ENCODE measurements at places on chromosomes 7 and 10.
A peak's percentile ranks its signal among the peaks of the same experiment; 100 is the strongest.

DNA sequence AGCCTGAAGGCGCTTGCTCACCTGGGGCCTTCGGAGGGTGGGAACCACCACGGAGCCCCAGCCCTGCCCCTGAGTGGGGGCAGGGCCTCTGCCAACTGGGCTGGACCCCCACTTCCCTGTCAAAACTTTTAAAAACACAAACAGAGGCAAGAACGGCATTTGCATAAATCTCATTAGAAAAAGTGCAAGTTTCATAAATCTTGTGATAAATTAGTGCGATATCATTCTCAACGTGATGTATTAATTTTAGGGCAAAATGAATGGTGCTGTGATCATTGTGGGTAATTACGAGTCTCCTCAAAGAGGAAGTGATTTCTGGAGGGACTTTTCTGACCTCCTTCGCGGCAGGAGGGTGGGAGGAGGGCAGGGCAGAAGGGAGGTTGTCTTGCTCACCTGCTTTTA is 98.3 kb downstream of the CDH23 start:
- no peak for DNase-seq

GRCh38 chr7:121259826-121260225 is 69.0 kb upstream of the WNT16 start:
- DNase-seq: no peak

- DNase-seq: peak; percentile 51
These were observed 31.9 kb upstream of the AGBL3 start for GRCh38 chr7:134954197-134955082.

- DNase-seq: peak; percentile 52
These were observed at the start of gene WDR37 for GRCh38 chr10:1056326-1057105. Gene WDR37 (plus strand): TSS chr10:1056385. CDS start chr10:1072156, 15,771 bp downstream.

DNA sequence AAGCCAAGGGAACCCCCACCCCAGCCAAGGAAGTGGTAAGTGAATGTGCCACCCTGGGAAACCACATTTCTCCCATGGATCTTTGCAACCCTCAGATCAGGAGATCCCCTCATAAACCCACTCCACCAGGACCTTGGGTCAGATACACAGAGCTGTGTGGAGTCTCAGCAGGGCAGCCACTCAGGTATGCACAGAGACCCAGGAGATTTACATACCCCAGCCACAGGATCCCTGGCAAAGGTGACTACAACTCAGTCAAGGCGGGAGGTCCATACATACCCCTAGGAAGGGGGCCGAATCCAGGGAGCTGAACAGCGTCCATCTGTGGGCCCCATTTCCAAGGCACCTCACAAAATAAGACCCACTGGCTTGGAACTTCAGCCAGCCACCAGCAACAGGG is 293.4 kb downstream of the CTNNA3 start:
- no peak for DNase-seq

DNA sequence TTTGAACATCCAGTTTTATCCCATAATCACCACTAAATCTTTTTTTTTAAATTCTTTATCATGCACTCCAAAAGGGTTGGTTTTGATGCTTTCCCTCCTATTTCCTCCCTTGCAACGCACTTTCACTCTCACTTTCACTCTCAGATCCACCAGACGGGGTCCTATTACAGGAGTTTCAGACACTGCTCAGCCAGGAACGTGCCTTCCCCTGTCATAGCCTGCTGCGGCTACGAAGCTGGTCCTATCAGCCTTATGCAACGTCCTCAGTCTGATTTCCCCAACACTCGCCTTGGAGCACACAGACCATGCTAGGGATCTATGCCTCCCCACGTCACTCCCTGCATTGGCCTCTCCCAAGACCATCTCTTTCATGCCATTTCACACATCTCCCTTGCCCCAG is 23.4 kb downstream of the ZPBP start:
- DNase-seq: no peak

- no peak for DNase-seq
These were observed 128.7 kb downstream of the SH3PXD2A start for GRCh38 chr10:103726637-103727036.

- no peak for DNase-seq
These were observed 38.7 kb downstream of the PPIF start for GRCh38 chr10:79385804-79386531.

DNA sequence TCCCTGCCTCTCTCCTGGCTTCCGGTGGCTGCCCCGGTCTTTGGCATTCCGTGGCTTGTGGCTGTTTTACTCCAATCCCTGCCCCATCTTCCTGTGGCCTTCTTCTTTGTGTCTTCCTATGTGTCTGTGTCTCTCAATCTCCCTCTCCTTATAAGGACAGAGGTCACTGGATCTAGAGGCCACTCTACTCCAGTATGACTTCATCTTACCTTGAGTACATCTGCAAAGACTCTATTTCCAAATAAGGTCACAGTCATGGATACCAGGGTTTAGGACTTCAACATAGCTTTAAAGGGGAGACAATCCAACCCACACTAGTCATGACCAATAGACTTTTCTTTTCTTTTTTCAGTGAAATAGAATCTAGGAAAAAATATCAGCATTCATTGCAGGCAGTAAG is 153.3 kb upstream of the INSYN2A start:
- DNase-seq: no peak

DNA sequence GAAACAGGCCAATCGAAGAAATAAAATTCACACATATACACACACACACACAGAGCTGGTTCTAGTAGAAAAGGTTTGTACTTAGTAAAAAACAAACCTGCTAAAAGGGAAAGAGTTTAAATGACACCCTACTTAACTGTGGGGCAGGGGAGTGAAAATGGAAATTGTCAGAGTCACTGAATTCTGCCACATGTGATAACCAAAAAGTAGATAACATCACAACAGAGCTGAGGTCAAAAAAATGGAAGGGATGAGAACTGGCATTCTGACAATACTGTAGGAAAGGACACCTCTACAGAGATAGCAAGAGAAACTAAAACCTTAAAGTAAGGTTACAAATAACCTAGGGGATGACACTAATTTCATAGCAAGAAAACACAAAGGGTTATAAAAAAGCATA is 74.6 kb downstream of the CACUL1 start:
- DNase-seq: no peak

- no peak for DNase-seq
These were observed 733.7 kb upstream of the IGFBP3 start for GRCh38 chr7:46654546-46655443.

DNA sequence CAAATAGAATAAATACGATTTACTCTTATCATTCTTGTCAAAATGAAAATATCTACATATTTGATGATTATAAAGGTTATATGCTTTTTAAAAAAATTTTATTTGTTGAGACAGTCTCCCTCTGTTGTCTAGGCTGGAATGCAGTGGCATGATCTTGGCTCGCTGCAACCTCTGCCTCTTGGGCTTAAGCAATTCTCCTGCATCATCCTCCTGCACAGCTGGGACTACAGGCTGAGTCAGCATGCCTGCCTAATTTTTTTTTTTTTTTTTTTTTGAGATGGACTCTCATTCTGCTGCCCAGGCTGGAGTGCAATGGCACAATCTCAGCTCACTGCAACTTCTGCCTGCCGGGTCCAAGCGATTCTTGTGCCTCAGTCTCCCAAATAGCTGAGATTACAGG is 48.9 kb downstream of the PUS7 start:
- DNase-seq: no peak

DNA sequence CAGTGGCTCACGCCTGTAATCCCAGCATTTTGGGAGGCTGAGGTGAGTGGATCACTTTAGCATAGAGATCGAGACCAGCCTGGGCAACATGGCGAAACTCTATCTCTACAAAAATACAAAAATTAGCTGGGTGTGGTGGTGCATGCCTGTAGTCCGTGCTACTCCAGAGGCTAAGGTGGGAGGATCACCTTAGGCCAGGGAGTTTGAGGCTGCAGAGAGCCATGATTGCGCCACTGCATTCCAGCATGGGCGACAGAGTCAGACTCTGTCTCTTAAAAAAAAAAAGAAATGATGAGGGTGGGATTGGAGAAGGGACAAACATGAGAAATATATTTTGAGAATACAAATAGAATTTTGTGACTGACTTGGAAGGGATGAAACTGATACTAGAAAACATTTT is 76.9 kb downstream of the SHOC2 start:
- DNase-seq: no peak

GRCh38 chr10:35898716-35899440 is 256.8 kb upstream of the FZD8 start:
- no peak for DNase-seq

Measured in NCI-H2227 treated with DMSO at 0.1 percent for 48 hours (cell line).